Anterior cingulate cortex (tissue), 58 donors: ENCODE measurements at places on chromosomes 6 and 20.
A peak's percentile ranks its signal among the peaks of the same experiment; 100 is the strongest.

- no peak for DNase-seq
Observed at GRCh38 chr20:25340380-25340779, 50.3 kb downstream of the ABHD12 start.

- DNase-seq = no peak
Observed at GRCh38 chr6:101401171-101401570, 7.7 kb downstream of the GRIK2 start.

DNA sequence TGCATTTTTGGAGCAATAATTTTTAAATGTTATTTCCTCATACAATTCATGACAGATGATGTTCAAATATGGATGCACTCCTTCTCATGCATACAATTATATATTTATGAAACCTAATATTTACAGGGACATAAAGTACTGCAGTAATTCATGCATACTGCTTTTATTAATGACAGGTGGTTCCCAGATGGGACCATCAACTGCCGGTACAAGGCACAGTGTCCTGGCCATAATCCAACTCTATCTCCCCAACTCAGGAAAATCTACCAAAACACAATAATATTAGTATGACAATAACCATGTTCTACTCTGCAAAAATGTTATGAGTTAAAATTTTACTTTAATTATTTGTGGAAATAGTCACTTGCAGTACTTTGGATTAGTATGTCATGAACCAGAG is 77.8 kb downstream of the VIP start:
- no peak for DNase-seq

DNA sequence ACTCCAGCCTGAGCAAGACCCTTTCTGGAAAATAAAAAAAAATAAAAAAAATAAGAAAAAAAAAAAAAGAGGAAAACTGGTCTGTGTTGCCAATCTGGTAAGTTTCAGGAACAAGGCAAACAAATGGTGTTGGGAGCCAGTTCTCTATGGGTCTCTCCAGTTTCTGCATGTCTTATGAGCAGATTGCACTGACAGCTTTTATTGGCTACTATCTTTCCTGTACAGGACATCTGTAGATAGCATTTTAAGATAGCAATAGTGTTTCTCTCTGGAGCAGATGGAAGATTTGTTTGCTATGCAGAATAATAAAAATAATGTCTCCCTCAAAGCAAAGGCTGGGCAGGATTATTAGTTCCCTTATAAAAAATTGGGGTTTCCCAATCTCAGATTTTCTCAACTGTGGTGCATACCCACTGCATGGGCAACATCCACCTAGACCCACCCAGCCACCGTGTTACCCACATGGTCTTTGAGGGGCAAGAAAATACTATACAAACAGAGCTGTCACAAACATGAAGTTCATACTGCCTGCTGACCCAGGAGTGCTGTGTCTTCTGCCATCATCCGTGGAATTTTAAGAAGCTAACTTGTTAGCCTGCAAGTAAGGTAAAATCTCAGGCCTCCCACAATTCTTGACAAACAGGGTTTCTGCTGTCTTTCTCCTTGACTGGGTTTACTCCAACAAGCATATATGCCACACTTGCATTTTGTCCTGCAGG is 9.5 kb downstream of the GMDS start:
- no peak for DNase-seq

DNA sequence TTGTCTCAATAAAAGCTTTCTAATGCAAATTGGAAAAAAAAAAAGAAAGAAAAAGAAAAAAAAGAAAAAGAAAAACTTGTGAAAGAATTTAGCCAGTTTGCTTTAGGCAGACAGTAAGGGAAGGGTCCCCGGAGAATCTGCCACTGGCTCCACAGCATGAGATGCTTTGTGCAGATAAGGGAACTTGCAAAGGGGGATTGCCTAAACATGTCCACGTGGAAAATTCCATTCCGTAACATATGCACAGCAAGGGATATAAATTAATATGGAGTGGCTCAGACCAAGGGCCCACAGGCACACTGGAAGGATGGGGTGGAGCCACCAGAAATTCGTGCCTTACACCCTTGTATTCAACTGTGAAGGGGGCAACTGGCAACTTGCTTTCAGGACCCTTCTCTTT is 45.4 kb downstream of the MKKS start:
- DNase-seq = no peak

GRCh38 chr6:75412969-75413662 is 80.5 kb downstream of the FILIP1 start:
- no peak for DNase-seq

GRCh38 chr20:3277686-3278465 is 38.9 kb upstream of the SLC4A11 start:
- no peak for DNase-seq

DNA sequence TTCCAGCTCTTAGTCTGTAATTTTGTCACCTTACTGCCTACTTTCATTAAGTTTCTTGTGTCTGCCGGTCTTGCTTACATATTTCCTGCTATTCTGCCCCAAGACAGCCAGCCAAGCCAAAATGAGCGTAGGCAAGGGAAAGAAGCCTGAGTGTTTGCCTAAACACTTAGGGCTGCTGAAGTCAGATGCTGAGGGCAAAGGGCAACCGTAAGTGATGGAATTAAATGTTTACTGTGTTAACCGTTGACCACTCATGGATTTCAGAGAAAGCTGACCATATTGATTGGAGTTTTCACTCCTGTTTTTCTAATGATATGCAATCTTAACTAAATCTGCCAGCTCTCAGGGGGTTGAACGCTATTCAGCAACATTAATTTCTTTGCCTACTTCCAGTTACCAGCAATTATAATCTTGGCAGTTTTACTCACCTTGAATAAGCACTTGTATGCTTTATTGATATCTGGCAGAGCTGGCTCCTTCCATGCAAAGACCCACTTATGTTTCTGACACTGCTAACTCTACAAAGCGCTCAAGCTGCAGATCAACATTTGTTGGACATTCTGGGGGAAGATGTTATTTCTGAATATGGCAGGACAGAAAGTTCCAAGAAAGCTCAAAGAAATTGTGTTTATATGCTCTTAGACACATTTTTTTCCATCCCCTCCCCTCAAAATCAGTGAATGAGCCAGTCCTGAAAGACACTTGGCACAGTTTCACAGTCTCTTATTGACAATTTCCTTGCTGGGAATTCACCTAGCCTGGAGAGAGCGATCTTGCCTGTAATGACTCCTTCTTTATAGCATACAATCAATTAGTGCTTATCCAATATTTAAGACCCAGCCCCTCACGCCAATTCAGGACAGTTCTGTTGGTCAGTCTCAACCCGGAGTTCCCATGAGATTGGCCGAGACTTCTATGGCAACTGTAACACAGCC is 183.8 kb downstream of the PLCB1 start:
- no peak for DNase-seq

GRCh38 chr6:168956884-168957730 is 296.5 kb downstream of the THBS2 start:
- DNase-seq = peak; percentile 67

- DNase-seq = no peak
Observed at GRCh38 chr6:149015535-149016525, 269.0 kb downstream of the UST start.

DNA sequence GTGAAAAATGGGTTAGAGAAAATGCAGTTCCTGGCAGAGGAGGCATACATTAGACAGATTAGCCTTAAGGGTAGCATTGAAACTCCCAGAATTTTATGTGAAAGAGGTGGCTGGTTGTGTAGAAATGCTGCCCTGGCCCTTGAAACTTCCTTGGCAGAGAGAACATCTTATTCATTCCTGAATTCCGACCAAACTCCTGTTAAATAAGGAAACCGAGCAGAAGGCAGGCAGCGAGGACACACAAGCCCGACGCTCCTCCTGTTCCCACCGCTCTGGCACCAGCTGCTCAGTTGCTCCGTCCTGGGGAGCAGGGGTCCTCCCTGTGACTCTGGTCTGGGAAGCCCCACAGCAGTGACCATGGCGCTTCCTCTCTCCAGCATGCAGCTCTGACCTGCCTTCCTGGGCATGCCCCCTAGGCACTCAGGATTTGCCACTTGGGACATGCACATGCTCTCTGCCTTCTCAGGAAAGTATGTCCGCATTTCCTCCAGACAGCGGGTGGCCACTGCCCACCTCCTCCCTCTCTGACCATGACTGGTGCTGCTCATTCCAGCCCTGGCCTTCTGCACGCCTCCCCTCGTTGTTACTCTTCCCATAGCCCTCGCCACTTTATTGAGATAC is 35.2 kb upstream of the CLDN20 start:
- DNase-seq = peak; percentile 30
